HepG2 (cell line): ENCODE measurements at places on chromosomes 5 and 9. TPM values are rescaled to one million over a fixed set of nuclear protein-coding genes. Genes with fewer than 3 reads are reported as not detected.
A peak's percentile ranks its signal among the peaks of the same experiment; 100 is the strongest.

Gene NMUR2
- total RNA-seq: not detected in 2 replicates

Gene GPR21
- 0.29 TPM in 1 of 2 replicates, not detected in the other for total RNA-seq

Gene TSLP
- not detected in 2 replicates for total RNA-seq

Gene PALM2AKAP2
- total RNA-seq: 1.5 and 1.8 TPM in 2 replicates

Gene PLCXD3
- 0.03 TPM in 1 of 2 replicates, not detected in the other for total RNA-seq

Gene IL9
- not detected in 2 replicates for total RNA-seq

Gene IL6ST
- 161 and 166 TPM in 2 replicates for total RNA-seq

Gene RPL37
- 1,981 and 2,192 TPM in 2 replicates for total RNA-seq

Gene SPINK4
- 0.53 and 0.98 TPM in 2 replicates for total RNA-seq

Gene ZNF474
- total RNA-seq: 0.07 TPM in 1 of 2 replicates, not detected in the other

Gene MVB12B
- 26.0 and 30.1 TPM in 2 replicates for total RNA-seq

- peak; percentile 25 for DNase-seq
- no peaks in the 10 kb centered on the region for H3K4me1 ChIP-seq
- H3K27me3 ChIP-seq: no peaks in the 10 kb centered on the region
- no peaks in the 10 kb centered on the region; the same call in 2 of the 3 replicates for H3K36me3 ChIP-seq
- H3K27ac ChIP-seq: no peak overlapping the region
Observed at GRCh38 chr9:68844631-68845612, 139.9 kb downstream of the PIP5K1B start.

DNA sequence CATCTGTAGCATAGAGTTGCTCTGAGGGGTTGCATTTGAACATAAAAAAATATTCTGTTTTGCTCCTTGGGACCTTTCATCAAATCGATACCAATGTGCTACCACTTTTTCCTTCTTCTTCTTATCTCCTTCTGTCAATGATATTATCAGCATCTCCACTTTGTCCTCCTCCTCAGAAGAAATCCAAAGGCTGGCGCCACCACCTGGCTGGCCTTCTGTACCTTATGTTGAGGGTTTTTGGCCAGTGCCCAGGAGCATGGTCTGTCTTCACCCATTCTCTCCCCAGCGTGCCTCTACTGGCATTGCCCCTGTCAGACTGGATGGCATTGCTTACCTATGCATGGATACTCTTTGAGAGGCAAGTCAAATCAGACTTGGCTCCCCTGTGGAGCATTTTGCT, 167.2 kb downstream of the CFAP90 start:
- H3K4me1 ChIP-seq: no peaks in the 10 kb centered on the region
- no peak overlapping the region for H3K27ac ChIP-seq

GRCh38 chr9:72210522-72210921, 61.3 kb downstream of the GDA start:
- H3K4me1 ChIP-seq: peaks cover 22% of the 10 kb centered on the region
- H3K27me3 ChIP-seq: no peaks in the 10 kb centered on the region
- no peak for DNase-seq
- H3K36me3 ChIP-seq: no peaks in the 10 kb centered on the region
- no peak overlapping the region for H3K4me3 ChIP-seq

DNA sequence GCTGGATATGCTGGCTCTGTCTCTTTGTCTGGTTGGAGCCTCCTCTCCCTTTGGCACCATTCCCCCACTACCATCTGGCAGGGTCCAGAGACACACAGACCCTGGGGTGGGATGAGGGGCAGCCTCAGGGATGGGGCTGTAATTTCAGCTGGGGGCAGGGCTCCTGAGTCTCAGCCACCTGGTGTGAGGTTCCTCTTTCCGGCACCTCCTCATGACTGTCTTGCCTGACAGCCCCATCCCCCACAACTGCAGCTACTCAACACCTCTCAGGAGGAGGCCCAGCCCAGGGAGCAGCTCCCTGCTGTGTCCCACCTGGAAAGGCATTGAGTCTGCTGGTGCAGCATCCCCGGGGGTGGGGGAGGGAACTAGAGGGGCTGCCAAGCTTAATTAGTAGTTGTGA, 11.7 kb upstream of the RPS14 start:
- H3K4me3 ChIP-seq: no peak overlapping the region
- H3K27ac ChIP-seq: no peak overlapping the region
- DNase-seq: no peak
- peaks cover 67% of the 10 kb centered on the region for H3K4me1 ChIP-seq
- H3K36me3 ChIP-seq: no peaks in the 10 kb centered on the region

DNA sequence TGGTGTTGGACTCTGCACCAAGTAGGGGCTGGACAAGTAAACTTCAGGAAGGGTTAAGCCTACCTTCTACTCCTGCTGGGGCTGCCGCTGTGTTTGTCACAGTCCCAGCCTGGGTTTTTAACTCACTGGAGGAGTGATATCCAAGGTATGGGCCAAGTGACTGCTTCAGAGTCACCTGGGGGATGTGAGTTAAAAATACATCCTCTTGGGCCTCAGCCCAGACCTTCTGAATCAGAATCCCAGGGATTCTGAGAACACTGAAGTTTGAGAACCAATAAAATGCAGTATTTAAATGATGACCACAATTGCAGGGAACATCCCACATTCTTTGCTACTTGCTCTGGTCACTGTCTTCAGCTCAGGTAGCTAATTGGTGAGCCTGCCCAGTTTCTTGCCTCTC, 95.1 kb upstream of the DNAH5 start:
- no peak overlapping the region for H3K4me3 ChIP-seq
- DNase-seq: no peak
- peaks cover 44% of the 10 kb centered on the region for H3K4me1 ChIP-seq
- no peaks in the 10 kb centered on the region; the same call in 2 of the 3 replicates for H3K27me3 ChIP-seq
- no peaks in the 10 kb centered on the region for H3K36me3 ChIP-seq

- H3K4me1 ChIP-seq: no peaks in the 10 kb centered on the region
- H3K4me3 ChIP-seq: no peak overlapping the region
- H3K36me3 ChIP-seq: no peaks in the 10 kb centered on the region
- H3K27ac ChIP-seq: no peak overlapping the region
- DNase-seq: no peak
- H3K27me3 ChIP-seq: no peaks in the 10 kb centered on the region; the same call in 2 of the 3 replicates
Observed at GRCh38 chr5:55855509-55855908, 4.4 kb downstream of the IL31RA start.

- DNase-seq: no peak
- no peaks in the 10 kb centered on the region; the same call in 2 of the 3 replicates for H3K27me3 ChIP-seq
Observed at GRCh38 chr9:105554042-105554441, 3.9 kb upstream of the FKTN start.

DNA sequence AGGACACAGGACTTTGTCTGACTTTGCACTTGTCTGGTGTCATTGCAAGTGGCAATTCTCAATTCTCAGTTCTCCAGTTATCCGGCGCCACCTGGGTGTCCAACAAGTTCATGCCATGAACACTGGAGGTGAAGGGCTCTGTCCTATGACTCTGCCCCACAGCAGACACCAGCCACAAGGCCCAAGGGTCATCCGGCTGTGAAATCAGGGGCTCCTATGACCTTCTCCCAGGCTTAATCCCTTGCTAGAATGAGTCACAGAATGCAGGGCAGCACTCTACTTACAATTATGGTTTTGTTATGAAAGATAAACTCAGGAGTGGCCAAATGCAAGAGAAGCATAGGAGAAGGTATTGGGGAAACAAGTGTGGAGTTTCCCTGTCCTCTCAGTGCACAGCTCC, 392.0 kb downstream of the GADD45G start:
- H3K27me3 ChIP-seq: peaks cover 11% of the 10 kb centered on the region; the same call in 1 of the 3 replicates
- H3K4me3 ChIP-seq: no peak overlapping the region
- no peak overlapping the region for H3K27ac ChIP-seq
- H3K4me1 ChIP-seq: peaks cover 75% of the 10 kb centered on the region
- DNase-seq: peak; percentile 24

DNA sequence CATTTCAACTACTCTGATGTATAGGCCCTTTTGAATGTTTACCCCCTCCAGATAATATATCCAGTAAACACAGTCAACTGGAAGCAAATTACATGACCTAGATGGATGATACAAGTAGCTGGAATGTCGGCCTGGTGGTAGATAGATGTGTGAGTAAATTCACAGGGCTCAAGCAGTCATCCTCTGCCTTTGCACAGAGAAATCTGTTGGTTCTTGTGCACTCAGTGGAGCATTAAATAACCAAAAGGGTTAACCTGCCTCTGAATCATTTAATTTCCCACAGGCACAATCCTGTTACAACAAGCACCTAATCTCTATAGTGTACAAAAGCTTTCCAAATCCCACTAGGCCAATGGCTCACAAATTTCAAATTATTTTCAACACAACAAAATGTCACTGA, 668.3 kb downstream of the DNAH5 start:
- H3K27ac ChIP-seq: no peak overlapping the region
- H3K4me3 ChIP-seq: no peak overlapping the region
- no peak for DNase-seq
- no peaks in the 10 kb centered on the region for H3K36me3 ChIP-seq
- H3K27me3 ChIP-seq: no peaks in the 10 kb centered on the region

DNA sequence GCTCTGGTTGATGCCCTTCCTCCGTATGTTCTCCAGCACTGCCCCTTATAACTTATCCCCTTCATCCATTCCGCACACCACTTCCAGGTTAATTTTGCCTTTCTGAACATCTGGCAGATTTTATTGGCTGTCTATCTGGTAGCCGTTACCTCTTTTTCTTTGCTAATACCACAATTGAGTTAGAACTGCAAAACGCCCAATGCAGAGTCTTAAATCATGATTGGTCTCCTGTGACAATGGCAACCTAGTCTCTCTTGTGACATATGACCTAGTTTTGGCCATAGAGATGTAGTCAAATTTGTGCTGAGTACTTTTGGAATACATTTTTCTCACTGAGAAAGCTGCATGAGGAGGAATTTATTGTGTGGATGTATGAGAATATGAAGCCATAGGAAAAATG, 365.7 kb upstream of the PRR16 start:
- H3K4me1 ChIP-seq: no peaks in the 10 kb centered on the region
- H3K4me3 ChIP-seq: no peak overlapping the region
- no peaks in the 10 kb centered on the region for H3K36me3 ChIP-seq

DNA sequence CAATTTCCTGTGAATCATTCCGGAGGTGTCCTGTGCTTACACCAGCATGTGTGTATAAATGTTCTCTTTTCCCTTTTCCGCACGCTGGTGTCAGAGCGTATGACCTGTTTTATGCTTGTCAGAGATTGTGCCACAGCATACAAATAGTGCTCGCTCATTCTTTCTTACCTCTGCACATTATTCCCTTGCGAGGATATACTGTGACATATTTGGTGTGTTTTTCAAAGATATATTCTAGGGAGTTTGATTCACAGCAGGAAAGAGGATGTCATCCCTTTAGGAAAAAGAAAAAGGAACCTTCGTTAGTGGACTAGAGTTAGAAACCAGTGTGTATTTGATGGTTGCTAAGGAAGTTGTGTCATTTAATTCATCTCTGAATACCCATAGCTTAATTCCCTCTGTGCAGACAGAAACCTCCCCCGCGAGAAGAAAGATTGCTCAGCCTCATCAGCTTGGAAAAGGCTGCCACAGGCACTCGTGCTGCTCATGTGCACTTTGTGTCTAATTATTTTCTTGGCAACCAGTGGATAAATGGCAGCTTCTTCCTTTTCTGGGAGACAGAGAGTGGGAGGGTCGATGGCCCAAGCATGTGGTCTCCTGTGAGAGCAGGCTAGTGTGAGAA, 14.7 kb upstream of the CCIN start:
- peaks cover 1% of the 10 kb centered on the region; the same call in 1 of the 2 replicates for H3K27me3 ChIP-seq
- H3K4me1 ChIP-seq: peaks cover 23% of the 10 kb centered on the region
- H3K36me3 ChIP-seq: no peaks in the 10 kb centered on the region
- no peak overlapping the region for H3K4me3 ChIP-seq

GRCh38 chr9:127877566-127877998, at the start of gene AK1:
Gene AK1, minus strand, starts transcription at chr9:127877675. Its CDS starts 3,058 bp downstream, at chr9:127874617.
- H3K36me3 ChIP-seq: no peaks in the 10 kb centered on the region
- no peak for DNase-seq
- H3K27me3 ChIP-seq: no peaks in the 10 kb centered on the region
- peak within 1 kb of the TSS; percentile 14 for H3K27ac ChIP-seq

GRCh38 chr9:95635986-95636671, 119.4 kb upstream of the PTCH1 start:
- no peak overlapping the region for H3K27ac ChIP-seq
- H3K27me3 ChIP-seq: peaks cover 17% of the 10 kb centered on the region; the same call in 1 of the 3 replicates
- H3K36me3 ChIP-seq: no peaks in the 10 kb centered on the region
- no peak for DNase-seq

- no peaks in the 10 kb centered on the region for H3K27me3 ChIP-seq
- no peak overlapping the region for H3K4me3 ChIP-seq
- DNase-seq: no peak
- H3K36me3 ChIP-seq: no peaks in the 10 kb centered on the region
Observed at GRCh38 chr5:158510479-158510878, 589.2 kb downstream of the EBF1 start.

DNA sequence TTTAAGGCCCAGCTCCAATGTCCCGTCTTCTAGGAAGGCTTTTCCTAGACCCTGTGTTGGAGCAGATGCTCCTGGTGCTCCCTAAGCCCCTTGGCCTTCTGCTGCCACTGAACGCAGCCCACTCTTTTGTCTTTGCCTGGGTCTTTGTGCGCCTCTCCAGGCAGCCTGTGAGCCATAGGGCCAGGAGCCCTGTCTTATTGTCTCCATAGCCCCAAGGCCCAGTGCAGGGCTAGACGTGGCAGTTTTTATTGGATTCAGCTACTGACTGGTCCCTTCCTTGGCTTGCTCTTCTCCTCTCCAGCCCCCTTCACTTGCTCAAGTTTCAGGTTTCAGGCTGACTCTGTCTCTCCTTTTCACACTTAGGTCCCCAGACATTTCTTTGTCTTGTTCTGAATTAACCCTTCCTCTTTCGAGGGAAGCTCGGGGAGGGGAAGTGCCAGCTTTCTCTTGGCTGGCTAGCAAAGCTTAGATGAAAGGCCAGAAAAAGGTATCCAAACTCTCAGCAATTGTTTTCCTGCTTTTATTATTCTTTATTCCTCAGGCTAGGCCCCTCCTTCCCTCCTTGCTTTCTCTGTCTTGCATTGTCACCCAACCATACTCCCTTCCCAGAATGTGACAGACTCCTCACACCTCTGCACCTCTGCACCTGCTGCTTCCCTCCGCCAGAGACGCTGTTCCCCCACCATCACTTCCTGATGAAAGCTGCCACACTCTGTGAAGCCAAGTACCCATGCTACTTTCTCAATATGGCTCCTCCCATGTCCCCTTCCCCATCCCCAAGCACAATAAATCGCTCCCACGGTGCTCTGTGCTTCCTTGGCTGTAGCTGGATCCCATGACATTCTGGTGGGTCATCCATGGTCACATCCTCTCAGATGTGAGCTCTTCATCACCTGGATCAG, 101.6 kb upstream of the CPEB4 start:
- DNase-seq: no peak
- no peaks in the 10 kb centered on the region for H3K27me3 ChIP-seq
- no peak overlapping the region for H3K4me3 ChIP-seq
- H3K27ac ChIP-seq: no peak overlapping the region

- no peak overlapping the region for H3K27ac ChIP-seq
- no peak for DNase-seq
- H3K4me3 ChIP-seq: no peak overlapping the region
- no peaks in the 10 kb centered on the region for H3K4me1 ChIP-seq
- H3K36me3 ChIP-seq: peaks cover 2% of the 10 kb centered on the region; the same call in 1 of the 3 replicates
Observed at GRCh38 chr9:124489222-124489621, 18.0 kb downstream of the NR5A1 start.

GRCh38 chr5:73822278-73822988, 196.4 kb downstream of the ARHGEF28 start:
- H3K4me1 ChIP-seq: peaks cover 97% of the 10 kb centered on the region
- no peak for DNase-seq
- H3K4me3 ChIP-seq: peak overlapping the region; percentile 37; the same call in 1 of the 2 replicates
- H3K27me3 ChIP-seq: no peaks in the 10 kb centered on the region
- peak overlapping the region; percentile 83 for H3K27ac ChIP-seq

- no peak overlapping the region for H3K4me3 ChIP-seq
- no peaks in the 10 kb centered on the region for H3K36me3 ChIP-seq
- H3K27me3 ChIP-seq: no peaks in the 10 kb centered on the region
- no peak overlapping the region for H3K27ac ChIP-seq
- no peak for DNase-seq
Observed at GRCh38 chr5:87752362-87752761, 339.6 kb upstream of the CCNH start.
